CD8-positive, alpha-beta memory T cell (primary cell): ENCODE measurements at places on chromosomes 6 and 20. TPM values are rescaled to one million over a fixed set of nuclear protein-coding genes. Genes with fewer than 3 reads are reported as not detected.

Gene SLC52A3
- not detected for polyA plus RNA-seq

- no peaks in the 10 kb centered on the region for H3K36me3 ChIP-seq
- H3K4me3 ChIP-seq: no peak overlapping the region
- H3K27me3 ChIP-seq: no peaks in the 10 kb centered on the region
These were observed 546.3 kb upstream of the CITED2 start for GRCh38 chr6:139920776-139921100.

Gene MCHR2
- not detected for polyA plus RNA-seq

DNA sequence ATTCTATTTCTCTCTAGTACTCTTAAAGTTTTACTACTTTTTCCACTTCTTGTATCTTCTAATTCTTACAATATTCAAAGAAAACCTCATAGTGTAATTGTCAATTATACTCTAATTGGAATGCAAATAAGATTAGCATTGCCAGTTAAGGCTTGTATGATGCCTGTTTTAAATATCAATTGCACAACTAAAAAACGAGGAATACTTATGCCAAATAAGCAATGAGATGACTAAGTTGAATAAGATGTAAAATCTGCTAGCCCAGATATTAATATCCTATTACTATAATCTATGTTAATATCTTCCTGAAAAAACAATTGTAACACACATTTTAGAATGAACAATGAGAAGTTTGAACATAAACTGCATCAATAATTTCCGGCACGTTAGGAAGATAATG is 13.3 kb upstream of the AKAP7 start:
- no peaks in the 10 kb centered on the region for H3K27me3 ChIP-seq
- H3K4me1 ChIP-seq: no peaks in the 10 kb centered on the region
- DNase-seq: no peak
- H3K36me3 ChIP-seq: no peaks in the 10 kb centered on the region
- no peak overlapping the region for H3K27ac ChIP-seq

GRCh38 chr20:8330785-8331695 is 199.0 kb downstream of the PLCB1 start:
- no peaks in the 10 kb centered on the region for H3K27me3 ChIP-seq
- DNase-seq: no peak
- H3K36me3 ChIP-seq: no peaks in the 10 kb centered on the region
- no peaks in the 10 kb centered on the region for H3K4me1 ChIP-seq

Gene CST2
- not detected for polyA plus RNA-seq

DNA sequence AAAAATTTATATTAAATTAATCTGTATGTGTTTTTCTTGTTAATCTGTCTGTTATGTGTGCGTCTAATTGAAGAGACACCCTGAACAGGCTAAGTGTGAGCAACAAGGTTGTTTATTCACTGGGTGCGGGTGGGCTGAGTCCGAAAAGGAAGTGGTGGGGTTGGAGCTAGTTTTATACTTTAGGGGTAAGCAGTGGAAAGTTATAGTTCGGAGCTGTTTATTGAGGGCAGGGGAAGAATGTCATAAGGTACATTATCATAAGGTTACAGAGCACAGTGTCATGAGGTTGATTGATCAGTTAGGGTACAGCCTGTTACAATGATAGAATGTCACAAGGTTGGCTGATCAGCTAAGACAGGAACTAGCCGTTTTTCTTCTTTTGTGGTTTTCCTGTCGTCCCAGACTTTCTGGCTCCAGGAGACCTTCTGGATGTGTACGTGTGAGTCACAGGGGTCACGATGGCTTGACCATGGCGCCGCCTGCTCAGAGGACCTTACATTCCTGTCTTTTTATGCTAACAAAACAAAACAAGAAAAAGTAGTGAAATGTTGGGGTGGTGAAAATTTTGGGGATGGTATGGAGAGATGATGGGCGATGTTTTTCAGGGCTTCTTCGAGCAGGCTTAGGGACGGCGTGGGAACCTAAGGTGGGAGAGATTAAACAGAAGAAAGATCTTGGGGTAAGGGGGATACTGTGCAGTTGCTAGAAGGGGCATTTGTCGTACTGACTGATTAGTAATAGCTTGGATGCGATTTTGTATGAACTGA is 754.0 kb upstream of the ADGRB3 start:
- H3K36me3 ChIP-seq: no peaks in the 10 kb centered on the region
- H3K4me3 ChIP-seq: no peak overlapping the region
- DNase-seq: no peak
- H3K27ac ChIP-seq: peak overlapping the region; percentile 89

Gene FRK
- not detected for polyA plus RNA-seq

GRCh38 chr20:17645546-17646208 is 36.4 kb downstream of the RRBP1 start:
- H3K27ac ChIP-seq: no peak overlapping the region
- no peaks in the 10 kb centered on the region for H3K27me3 ChIP-seq
- no peaks in the 10 kb centered on the region for H3K36me3 ChIP-seq
- no peak overlapping the region for H3K4me3 ChIP-seq
- no peak for DNase-seq

DNA sequence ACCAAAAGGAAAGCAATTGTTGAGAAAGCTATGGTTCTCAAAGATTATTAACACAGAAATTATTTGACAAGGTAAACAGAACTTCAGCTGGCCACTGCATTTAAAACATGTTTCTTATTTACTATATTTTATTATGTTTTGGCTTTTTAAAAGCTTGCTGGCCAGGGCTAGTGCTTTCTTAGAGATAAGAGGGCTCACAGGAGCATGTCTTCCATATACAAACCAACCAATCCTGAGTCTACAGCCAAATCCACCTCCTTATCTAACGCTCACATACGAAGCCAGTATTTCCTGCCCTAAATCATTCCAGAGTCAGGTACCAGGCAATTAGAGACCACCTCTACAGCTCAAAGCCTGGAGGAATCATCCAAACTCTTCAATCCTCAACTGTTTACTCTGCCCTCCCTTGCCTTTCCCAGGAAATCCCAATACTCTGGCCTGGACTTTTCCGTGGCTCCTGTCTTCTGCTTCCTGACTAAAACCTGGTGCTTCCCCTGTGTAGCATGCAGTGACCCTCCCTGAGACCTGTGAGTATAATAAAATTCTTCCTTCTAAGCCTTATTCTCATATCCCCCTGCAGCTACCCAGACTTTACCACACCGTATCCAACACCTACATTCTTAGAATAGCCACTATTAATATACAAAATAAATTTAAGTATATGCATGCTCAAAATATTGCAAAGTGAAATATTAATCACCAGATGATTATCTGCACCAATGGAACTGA is 33.2 kb downstream of the RANBP9 start:
- DNase-seq: no peak
- H3K4me1 ChIP-seq: peaks cover 34% of the 10 kb centered on the region
- H3K27ac ChIP-seq: peak overlapping the region; percentile 68
- H3K4me3 ChIP-seq: no peak overlapping the region
- H3K27me3 ChIP-seq: no peaks in the 10 kb centered on the region
- H3K36me3 ChIP-seq: no peaks in the 10 kb centered on the region

DNA sequence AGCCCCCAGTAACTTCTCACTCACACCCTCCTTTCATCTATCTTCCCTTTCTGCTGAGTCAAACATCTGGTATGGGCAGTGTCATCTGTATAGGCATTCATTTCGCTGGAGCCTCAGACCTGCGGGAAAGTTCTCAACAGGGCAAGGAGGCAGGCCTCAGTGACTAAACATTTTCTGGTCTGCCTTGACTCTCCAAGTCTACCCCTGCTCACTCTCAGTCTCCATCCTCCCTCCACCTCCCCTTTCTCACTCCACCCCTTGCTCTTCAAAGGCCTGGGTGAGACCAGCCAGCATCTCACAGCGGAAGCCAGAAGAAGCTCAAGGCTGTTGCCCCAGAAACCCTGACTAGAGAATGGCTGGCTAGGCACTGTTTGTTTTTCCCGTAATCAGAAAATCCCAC is 105.0 kb upstream of the BEND6 start:
- H3K27me3 ChIP-seq: peaks cover 9% of the 10 kb centered on the region
- H3K4me3 ChIP-seq: no peak overlapping the region
- no peaks in the 10 kb centered on the region for H3K36me3 ChIP-seq
- no peak for DNase-seq
- H3K4me1 ChIP-seq: peaks cover 10% of the 10 kb centered on the region
- no peak overlapping the region for H3K27ac ChIP-seq

Gene RPS21
- polyA plus RNA-seq: 2,161 TPM

DNA sequence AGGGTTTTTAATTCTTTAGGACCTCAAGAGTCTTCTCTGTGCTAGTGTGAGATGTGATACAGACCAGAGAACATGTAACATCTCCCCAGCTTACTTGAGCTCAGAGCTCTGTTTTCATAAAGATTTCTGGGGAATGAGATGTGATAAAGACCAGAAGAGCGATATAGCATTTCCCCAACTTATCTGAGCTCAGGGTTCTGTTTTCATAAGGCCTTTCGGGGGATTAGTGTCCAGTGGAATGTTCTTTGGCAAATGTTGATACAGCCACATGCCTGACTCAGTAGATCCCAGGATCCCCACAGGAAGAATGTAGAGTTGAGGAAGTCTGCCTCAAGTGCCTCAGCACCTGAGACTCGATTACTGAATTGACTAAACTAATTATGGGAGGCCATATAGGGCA is 18.7 kb upstream of the TOP1 start:
- H3K27ac ChIP-seq: no peak overlapping the region
- H3K4me3 ChIP-seq: no peak overlapping the region
- no peaks in the 10 kb centered on the region for H3K27me3 ChIP-seq
- DNase-seq: no peak
- peaks cover 12% of the 10 kb centered on the region for H3K4me1 ChIP-seq

DNA sequence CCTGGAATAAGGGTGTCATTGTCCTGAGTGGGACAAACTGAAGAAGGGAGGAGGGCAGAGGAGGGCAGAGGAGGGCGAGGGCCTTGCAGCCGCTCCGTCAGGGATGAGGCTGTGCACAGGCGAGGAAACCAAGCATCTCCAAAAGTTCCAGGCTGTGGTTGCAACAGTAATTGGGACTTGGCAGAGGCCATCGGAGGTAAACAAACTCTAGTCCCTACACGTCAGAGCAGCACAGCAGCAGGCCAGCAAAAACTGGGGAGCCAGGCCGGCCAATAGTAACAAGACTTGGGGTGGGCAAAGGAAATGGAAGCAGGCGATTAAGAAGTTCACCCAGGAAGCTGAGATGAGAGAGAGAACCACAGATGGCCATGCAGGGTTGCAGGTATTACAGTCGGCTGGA is 142.8 kb downstream of the SMOC2 start:
- no peaks in the 10 kb centered on the region for H3K4me1 ChIP-seq
- no peaks in the 10 kb centered on the region for H3K36me3 ChIP-seq
- no peaks in the 10 kb centered on the region for H3K27me3 ChIP-seq
- DNase-seq: no peak

DNA sequence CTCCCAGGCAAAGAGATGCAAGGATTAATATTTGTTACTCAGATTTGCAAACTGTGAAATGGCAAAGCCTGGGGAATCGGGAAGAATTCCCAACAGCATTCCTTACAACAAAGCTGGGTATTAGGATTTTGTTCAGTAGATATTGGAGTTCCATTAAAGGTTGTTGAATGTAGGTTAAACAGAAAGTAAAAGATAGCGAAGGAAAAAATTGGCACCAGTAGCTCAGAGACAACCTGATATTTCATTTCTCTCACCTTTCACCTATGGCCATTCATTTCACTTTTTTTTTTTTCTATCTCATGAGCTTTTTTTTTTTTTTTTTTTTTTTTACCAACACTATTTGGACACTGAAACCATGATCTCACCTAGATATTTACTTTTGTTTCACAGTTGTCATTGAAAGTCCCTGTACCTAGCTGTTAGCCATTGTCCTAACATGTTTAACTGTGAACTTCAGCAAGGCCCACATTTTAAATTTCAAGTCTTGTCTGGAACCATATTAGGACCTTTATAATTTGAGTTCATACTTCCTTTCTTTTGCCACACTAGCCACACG is 552.5 kb downstream of the HAO1 start:
- no peak for DNase-seq
- no peaks in the 10 kb centered on the region for H3K36me3 ChIP-seq
- no peaks in the 10 kb centered on the region for H3K4me1 ChIP-seq
- H3K4me3 ChIP-seq: no peak overlapping the region

GRCh38 chr6:70304616-70305015 is 1.7 kb upstream of the COL9A1 start:
- no peaks in the 10 kb centered on the region for H3K4me1 ChIP-seq
- no peaks in the 10 kb centered on the region for H3K36me3 ChIP-seq
- DNase-seq: no peak
- H3K4me3 ChIP-seq: no peak overlapping the region
- no peak overlapping the region for H3K27ac ChIP-seq

DNA sequence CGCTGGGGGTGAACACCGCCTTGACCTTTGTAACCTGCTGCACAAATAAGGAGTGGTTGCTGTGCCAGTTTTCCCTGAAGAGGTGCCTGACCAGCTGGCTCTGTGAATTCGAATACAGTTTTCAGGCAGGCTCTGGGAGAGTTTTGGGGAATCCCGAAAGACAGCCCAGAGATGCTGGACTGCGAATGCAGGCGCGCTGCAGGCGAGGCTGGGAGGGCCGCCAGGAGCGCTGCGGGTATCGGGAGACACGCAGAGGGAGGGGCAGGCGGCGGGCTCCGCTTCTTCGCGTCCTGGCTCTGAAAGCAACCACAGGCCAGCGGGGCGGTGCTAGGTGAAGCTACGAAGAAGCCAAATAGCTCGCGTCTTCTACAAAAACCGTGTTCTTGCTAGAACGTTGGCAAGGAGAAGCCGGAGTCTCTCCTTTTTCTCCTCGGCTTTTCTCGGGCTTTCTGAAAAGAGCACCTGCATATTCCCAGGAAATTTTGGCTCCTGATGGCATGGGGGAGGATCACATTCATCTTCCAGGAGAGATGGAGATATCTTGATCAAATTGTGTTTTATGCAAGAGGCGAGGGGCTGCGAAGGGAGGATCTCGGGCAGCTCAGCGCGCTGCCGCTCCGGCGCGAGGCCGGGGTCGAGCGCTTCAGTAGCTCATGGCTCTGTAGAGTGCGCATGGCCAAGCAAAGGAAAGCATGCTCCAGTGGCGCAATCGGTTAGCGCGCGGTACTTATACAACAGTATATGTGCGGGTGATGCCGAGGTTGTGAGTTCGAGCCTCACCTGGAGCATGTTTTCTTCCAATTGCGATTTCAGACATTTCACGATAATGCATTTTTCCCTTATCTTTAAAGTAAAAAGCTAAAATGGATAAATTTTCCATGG is 158.1 kb upstream of the ZNF184 start:
- peaks cover 10% of the 10 kb centered on the region for H3K27me3 ChIP-seq
- DNase-seq: no peak
- H3K27ac ChIP-seq: peak overlapping the region; percentile 57
- H3K4me1 ChIP-seq: no peaks in the 10 kb centered on the region
- no peak overlapping the region for H3K4me3 ChIP-seq

Gene NKAIN2
- polyA plus RNA-seq: not detected

Gene SCRT2
- not detected for polyA plus RNA-seq

Gene SOX18
- polyA plus RNA-seq: not detected

- no peak for DNase-seq
- no peak overlapping the region for H3K4me3 ChIP-seq
- no peaks in the 10 kb centered on the region for H3K36me3 ChIP-seq
These were observed 238.7 kb upstream of the RREB1 start for GRCh38 chr6:6869094-6869493.

- H3K27ac ChIP-seq: no peak overlapping the region
- no peak overlapping the region for H3K4me3 ChIP-seq
- H3K36me3 ChIP-seq: no peaks in the 10 kb centered on the region
- no peaks in the 10 kb centered on the region for H3K27me3 ChIP-seq
- H3K4me1 ChIP-seq: no peaks in the 10 kb centered on the region
These were observed 41.0 kb upstream of the HIVEP1 start for GRCh38 chr6:11971154-11971553.

- H3K4me3 ChIP-seq: no peak overlapping the region
- no peak overlapping the region for H3K27ac ChIP-seq
- no peaks in the 10 kb centered on the region for H3K27me3 ChIP-seq
- H3K4me1 ChIP-seq: no peaks in the 10 kb centered on the region
- H3K36me3 ChIP-seq: no peaks in the 10 kb centered on the region
These were observed 202.9 kb upstream of the SOX4 start for GRCh38 chr6:21390532-21391213.

GRCh38 chr6:154511791-154512190 is 1.3 kb upstream of the CNKSR3 start:
- no peak overlapping the region for H3K4me3 ChIP-seq
- DNase-seq: no peak
- no peaks in the 10 kb centered on the region for H3K36me3 ChIP-seq
- H3K4me1 ChIP-seq: no peaks in the 10 kb centered on the region
